ENCODE measurements at places on chromosomes 13 and 19. TPM values are rescaled to one million over a fixed set of nuclear protein-coding genes. Genes with fewer than 3 reads are reported as not detected.

ZNF285 gene
- 0.47 TPM for total RNA-seq

OR7G3 gene
- total RNA-seq: not detected

KLK10 gene
- total RNA-seq: 2.4 TPM

TDRD12 gene
- not detected for total RNA-seq

TEX29 gene
- not detected for total RNA-seq

CHST8 gene
- total RNA-seq: not detected

RAB3A gene
- 6.1 TPM for total RNA-seq

GET3 gene
- total RNA-seq: 23.1 TPM

ANGPTL8 gene
- not detected for total RNA-seq

ARHGEF18 gene
- 121 TPM for total RNA-seq

GFY gene
- total RNA-seq: not detected

C19orf67 gene
- not detected for total RNA-seq

GJB2 gene
- total RNA-seq: 25.7 TPM

IGFL2 gene
- not detected for total RNA-seq

OSCAR gene
- total RNA-seq: 0.70 TPM

BEST2 gene
- not detected for total RNA-seq

EID2 gene
- total RNA-seq: 7.1 TPM

FBN3 gene
- not detected for total RNA-seq

CPB2 gene
- total RNA-seq: not detected

ATP4B gene
- total RNA-seq: not detected

NXNL1 gene
- total RNA-seq: not detected

PTGER1 gene
- total RNA-seq: not detected

ELSPBP1 gene
- total RNA-seq: not detected

LGI4 gene
- 37.3 TPM for total RNA-seq

SOX1 gene
- total RNA-seq: not detected

SMIM17 gene
- not detected for total RNA-seq

FFAR2 gene
- 1.8 TPM for total RNA-seq

C19orf73 gene
- total RNA-seq: 6.1 TPM

FXYD1 gene
- total RNA-seq: not detected

HOMER3 gene
- total RNA-seq: 0.88 TPM

ZNF154 gene
- total RNA-seq: 1.7 TPM

ZNF556 gene
- total RNA-seq: not detected

SYNGR4 gene
- total RNA-seq: not detected

TYROBP gene
- total RNA-seq: 24.5 TPM

ANGPTL4 gene
- total RNA-seq: 22.6 TPM

DNASE2 gene
- 9.5 TPM for total RNA-seq

URAD gene
- total RNA-seq: 38.0 TPM

IFNL1 gene
- total RNA-seq: not detected

TMEM150B gene
- total RNA-seq: 235 TPM

ZNF83 gene
- total RNA-seq: 96.6 TPM

NMRK2 gene
- total RNA-seq: not detected

MATK gene
- total RNA-seq: 2.5 TPM

ADM5 gene
- 9.1 TPM for total RNA-seq

CDC42EP5 gene
- total RNA-seq: 90.4 TPM

Measured in Peyer's patch (tissue), 4 donors.